ENCODE measurements at places on chromosomes 16 and 17. TPM values are rescaled to one million over a fixed set of nuclear protein-coding genes. Genes with fewer than 3 reads are reported as not detected.

The KRT20 gene
- total RNA-seq, result not detected

The TBC1D3I gene
- 0.38 TPM for total RNA-seq

The NPIPA3 gene
- total RNA-seq, result 2.0 TPM

The TRPV2 gene
- total RNA-seq, result 9.1 TPM

The KCNJ16 gene
- not detected for total RNA-seq

The ADORA2B gene
- 1.3 TPM for total RNA-seq
